ENCODE measurements at places on chromosomes 7 and 10.
A peak's percentile ranks its signal among the peaks of the same experiment; 100 is the strongest.

- DNase-seq: no peak
These were observed 267.5 kb downstream of the SORCS3 start for GRCh38 chr10:104908581-104908980.

DNA sequence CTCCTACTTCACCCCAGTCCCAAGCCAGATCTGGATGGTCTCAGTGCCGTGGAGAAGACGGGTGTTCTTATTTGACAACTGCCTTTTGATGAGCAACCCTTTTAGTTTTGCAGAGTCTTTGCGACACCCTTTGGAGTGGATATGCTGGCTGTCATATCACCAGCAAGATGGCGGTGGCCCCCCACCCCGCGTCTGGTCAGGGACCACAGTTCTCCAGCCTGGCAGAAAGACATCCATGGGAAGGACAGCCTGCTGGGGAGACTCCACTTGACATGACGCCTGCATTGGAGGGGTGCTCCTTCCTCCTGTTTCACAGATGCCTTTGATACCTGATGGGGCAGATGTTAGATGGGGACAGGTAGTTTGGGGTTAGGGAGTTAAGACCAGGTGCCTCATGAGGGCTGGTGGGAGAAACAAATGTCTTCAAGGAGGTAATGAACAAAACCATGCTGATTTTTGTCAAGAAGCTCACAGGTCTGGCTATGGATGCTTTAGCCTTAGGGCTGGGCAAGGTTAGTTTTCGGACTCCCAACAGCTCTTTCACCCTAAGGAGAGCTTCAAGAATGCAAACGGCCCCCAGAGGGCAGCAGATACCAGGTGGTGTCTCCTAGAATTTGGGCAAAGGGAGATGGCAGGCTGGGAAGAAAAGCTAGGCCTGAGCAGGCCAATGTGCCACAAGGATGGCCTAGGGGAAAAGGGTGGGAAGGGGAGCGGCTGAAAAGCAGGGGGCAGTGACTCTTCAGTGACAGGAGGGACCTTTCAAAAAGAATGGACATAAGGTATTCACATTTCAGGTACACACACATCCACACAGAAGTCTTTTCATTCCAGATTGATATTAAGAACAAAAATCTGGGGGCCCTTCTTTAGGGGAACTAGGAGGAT, 95.2 kb downstream of the CLEC2L start:
- peak; percentile 8 for DNase-seq

GRCh38 chr7:71345117-71345884, 213.4 kb downstream of the GALNT17 start:
- no peak for DNase-seq

- no peak for DNase-seq
These were observed 26.1 kb upstream of the TRIL start for GRCh38 chr7:28984217-28984616.

DNA sequence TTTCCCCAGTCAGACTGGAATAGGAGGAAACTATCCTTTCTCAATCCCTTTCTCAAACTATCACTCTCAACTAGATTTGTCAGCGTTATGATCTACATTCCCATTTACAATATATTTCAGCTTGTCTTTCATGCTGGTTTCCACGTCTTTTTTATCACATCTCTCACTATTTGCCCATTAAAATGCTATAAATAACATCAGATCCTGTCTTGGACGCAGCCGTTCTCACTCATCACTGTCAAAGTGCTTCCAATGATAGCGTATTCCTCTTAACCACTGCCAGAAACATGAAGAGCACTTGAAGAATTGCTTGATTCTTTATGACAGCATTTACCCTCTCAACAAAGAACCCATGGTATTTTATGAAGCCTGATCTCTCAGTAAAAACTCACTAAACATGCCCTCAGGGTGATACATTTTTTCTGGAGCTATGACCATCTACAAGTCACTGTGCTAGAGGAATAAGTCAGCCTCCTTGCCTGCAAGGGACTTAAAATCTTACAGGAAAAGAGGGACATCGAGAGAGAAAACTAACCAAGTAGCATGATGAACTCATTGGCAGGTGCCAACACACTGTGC, 205.6 kb upstream of the PFKP start:
- no peak for DNase-seq

GRCh38 chr7:158063850-158064610, 523.6 kb downstream of the PTPRN2 start:
- DNase-seq: no peak

DNA sequence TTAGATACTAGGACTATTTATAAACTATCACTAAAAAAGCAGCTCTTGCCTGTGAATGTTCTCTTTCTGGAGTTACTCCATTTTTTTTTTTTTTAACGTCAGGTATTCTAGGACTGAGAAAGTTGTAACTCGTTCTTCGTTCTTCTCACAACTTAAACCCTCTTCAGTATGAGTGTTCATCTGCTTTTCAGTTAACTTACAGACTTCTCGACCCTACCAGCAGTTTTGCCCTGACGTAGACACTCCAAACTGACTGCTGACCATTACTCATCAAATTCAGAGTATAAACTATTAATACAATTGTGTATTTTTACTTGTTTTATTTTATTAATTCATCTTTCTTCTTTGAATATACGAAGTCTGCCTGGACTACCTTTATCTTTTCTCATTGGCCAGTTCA, 353.1 kb downstream of the GPR37 start:
- no peak for DNase-seq

DNA sequence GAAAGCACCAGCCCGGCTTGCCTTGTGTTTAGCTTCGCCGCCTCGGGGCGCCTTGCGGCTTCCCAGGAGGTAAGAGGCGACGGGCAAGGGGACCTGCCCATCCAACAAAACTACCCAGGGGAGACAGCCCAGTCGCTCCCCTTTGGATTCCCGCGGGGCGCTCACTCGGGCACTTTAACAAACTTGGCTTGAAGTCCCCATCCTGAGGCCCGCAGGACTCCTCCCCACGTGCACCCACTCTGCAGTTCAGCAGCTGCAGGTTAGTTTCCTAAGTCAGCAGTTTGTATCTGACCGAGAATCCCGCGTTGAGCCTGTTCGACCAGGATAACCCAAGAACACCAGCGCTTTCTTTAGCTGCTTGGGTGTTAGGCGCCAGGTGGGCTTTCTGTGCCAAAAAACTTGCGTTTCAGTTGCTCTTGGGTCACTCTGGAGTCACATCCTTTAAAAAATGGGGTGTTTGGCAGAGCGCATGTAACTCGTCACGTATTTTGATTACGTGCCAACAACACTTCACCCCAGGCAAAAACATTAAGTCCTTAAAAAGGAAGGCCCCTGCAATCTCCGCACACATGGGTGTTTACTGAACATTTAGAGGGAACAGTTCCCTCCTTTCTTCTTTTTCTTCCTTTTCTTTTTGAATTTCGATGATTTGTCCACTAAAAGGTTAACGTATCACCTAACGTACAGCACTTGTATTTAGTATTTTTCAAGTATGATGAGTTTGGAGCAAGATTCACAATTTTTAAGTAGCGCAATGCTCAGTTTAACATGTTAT, 876 bp downstream of the DNAH11 start:
- DNase-seq: no peak

- no peak for DNase-seq
These were observed 80.4 kb upstream of the CDK6 start for GRCh38 chr7:92916770-92917224.

DNA sequence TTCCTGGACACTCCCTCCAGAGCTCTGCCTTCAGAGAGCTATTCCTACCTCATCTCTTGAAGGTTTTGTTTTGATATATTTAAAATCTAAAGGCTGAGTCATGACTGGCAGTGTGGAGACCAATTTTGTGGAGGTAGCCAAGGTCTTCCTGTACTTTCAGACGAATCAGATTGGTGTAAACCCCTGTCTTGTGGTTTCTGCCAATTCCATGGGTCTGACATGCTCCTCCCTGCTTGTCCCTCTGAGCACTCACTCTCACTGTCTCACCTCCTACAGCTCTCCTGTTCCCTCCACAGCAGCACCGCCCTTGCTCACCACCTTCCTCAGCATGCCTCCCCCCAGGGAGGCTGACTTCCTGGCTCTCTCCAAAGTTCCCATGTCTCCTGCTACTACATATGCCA, 179.8 kb downstream of the NPSR1 start:
- DNase-seq: no peak

- DNase-seq: peak; percentile 42
These were observed 154.5 kb upstream of the LYZL2 start for GRCh38 chr10:30783939-30784501.

- no peak for DNase-seq
These were observed 383.5 kb upstream of the VWC2 start for GRCh38 chr7:49389871-49390479.

GRCh38 chr7:13042605-13043236, 355.3 kb downstream of the ARL4A start:
- DNase-seq: no peak

- no peak for DNase-seq
These were observed 86.4 kb upstream of the LYZL1 start for GRCh38 chr10:29202386-29202940.

- no peak for DNase-seq
These were observed 175.7 kb downstream of the SEMA3D start for GRCh38 chr7:85011127-85011526.

- no peak for DNase-seq
These were observed 23.3 kb upstream of the KIAA1549 start for GRCh38 chr7:139004321-139005090.

DNA sequence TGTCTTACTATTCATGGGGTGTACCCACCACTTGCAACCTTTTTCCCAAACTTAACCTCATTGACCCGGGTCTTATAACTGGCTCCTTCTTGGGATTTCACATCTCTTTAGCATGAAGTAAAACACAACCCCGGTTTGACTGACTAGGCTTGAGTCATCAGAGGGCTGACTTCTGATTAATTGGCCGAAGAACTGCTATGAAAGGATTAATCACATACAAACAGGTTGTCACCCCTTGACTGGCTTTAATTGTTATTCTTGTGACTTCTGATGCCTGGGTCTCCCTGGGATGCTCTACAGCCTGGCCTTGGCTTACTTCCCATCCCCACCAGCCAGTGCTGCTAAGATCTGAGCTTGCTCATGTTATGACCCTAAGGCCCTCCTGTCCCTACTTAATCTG, 8.8 kb upstream of the CRPPA start:
- no peak for DNase-seq

DNA sequence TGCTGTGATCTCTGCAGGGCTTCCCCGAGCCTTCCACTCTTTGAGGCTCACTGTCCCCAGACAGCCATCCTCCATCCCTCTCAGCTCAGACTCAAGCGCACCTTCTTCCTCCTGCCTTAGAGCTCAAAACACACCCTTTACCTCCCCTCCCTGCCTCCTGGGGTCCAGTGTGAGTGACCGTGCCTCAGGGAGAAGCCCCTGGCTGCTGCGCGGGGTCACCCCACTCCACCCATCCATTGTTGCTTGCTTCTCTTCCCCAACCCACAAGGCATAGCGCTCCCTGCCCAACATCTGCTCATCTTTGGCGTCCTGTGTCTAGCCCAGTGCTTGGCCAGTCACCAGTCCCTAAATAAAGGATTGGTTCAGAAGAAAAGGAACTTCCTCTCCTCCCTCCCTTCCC, 170.3 kb downstream of the TCERG1L start:
- no peak for DNase-seq

GRCh38 chr7:137454767-137455166, 111.2 kb upstream of the PTN start:
- no peak for DNase-seq

DNA sequence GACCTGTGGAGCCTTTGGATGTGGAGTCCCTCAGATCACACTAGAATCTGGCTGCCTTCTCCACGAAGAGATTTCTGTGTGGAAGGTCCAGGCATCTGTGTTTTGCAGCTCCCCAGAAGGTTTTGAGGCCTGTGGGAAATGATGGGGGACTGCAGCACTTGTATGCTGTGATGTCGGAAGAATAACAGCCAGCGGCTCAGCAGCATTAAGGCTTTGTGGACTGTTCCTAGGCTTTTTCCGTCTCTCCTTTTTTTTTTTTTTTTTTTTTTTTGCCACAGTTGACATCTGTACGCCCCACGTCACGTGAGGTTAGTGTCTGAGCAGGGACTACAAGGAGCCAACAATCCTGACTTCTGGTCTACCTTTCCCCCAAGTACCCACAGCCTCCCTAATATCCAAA, 181.3 kb downstream of the PFKFB3 start:
- DNase-seq: no peak

- no peak for DNase-seq
These were observed 96.2 kb downstream of the GLCCI1 start for GRCh38 chr7:8064828-8065227.

DNA sequence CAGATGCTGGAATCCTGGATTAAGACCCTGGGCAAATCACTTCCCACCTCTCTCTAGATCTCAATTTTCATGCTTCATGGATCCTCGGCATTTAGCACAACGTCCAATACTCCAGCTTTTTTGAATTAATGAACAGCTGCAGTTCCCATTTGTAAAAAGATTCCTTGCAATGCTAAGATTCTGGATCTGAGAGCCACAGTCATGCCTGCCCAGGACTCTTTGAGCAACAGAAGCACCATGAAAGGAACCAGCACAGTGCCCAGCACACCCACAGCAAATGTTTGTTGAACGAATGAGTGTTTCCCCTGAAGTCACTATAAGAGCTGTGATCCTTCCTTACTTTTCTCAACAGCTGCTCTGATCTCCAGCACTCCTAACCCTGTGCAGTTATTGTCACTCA, 20.8 kb upstream of the DDIT4 start:
- DNase-seq: no peak

DNA sequence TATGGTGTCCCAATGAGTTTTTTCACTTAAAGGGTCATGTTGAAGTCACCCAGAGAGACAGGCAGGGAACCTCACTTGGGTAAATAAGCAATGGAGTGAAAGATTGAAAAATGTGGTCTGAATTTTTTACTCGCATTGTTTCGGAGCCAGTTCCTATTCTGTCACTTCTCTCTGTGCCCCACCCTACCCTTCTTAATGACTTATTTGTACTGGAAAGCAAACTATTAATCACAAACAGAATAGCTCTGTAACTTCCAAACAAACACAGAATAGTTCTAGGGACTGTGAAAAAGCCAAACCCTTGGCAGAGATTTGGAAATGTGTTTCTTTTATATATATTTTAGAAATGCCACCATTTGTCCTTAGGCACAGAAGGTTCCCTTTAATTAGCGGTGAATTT, 76.0 kb downstream of the LRMDA start:
- no peak for DNase-seq

- DNase-seq: peak; percentile 35
These were observed 178.3 kb downstream of the PRKCQ start for GRCh38 chr10:6401558-6402348.

GRCh38 chr7:102873470-102874165, 39.2 kb upstream of the LRRC17 start:
- DNase-seq: no peak

DNA sequence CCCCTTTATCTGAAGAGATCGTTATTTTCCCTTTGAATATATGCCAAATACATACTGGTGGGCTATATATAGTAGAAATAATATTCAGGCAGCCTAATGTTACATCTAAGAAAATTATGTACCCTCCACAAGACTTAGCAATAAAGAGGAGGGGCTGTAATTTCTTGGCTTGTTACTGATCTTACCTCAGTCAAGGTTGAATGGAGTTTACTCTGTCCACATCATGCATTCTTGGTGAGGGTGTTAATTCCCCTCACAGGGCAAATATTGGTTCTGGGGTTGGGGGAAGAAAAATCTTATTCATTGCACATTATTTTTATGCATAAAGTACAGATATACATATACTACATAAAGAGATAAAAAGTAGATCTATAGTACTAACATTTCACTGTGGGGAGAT, 145.8 kb upstream of the ANK3 start:
- no peak for DNase-seq

All from hematopoietic multipotent progenitor cell treated with erythropoietin and hydrocortisone succinate and interleukin-3 and kit ligand, for 15 days (in vitro differentiated cells).